RPMI7951 (cell line): ENCODE measurements at places on chromosomes 7 and 10. TPM values are rescaled to one million over a fixed set of nuclear protein-coding genes. Genes with fewer than 3 reads are reported as not detected.

The NKX2-3 gene
- total RNA-seq, result 0.59 TPM in 1 of 2 replicates, not detected in the other

The MDH2 gene
- total RNA-seq, result 84.1 and 97.4 TPM in 2 replicates

The NUTM2A gene
- total RNA-seq, result not detected in 2 replicates

The GIMAP6 gene
- 0.48 TPM in 1 of 2 replicates, not detected in the other for total RNA-seq

The RPP38 gene
- total RNA-seq, result 17.1 and 20.5 TPM in 2 replicates

The DRGX gene
- not detected in 2 replicates for total RNA-seq

The NPY4R2 gene
- total RNA-seq, result 0.10 TPM in 1 of 2 replicates, not detected in the other

The SLC29A3 gene
- total RNA-seq, result 0.39 and 1.2 TPM in 2 replicates

The CDH23 gene
- total RNA-seq, result not detected in 2 replicates

The SFTPA1 gene
- total RNA-seq, result not detected in 2 replicates

The GIMAP4 gene
- total RNA-seq, result not detected in 2 replicates

The NOS3 gene
- total RNA-seq, result 0.12 and 0.39 TPM in 2 replicates

The GTPBP4 gene
- 39.4 and 42.7 TPM in 2 replicates for total RNA-seq

The INSIG1 gene
- total RNA-seq, result 108 and 114 TPM in 2 replicates

The MBL2 gene
- not detected in 2 replicates for total RNA-seq

The PNLIP gene
- total RNA-seq, result not detected in 2 replicates

The CUL2 gene
- total RNA-seq, result 48.9 and 51.9 TPM in 2 replicates

The ZNF727 gene
- not detected in 2 replicates for total RNA-seq

The FGL2 gene
- 0.20 TPM in 1 of 2 replicates, not detected in the other for total RNA-seq

The ADARB2 gene
- total RNA-seq, result not detected in 2 replicates

The VPS26A gene
- total RNA-seq, result 38.5 and 46.7 TPM in 2 replicates

The WNT2 gene
- not detected in 2 replicates for total RNA-seq

The SPDYE5 gene
- not detected in 2 replicates for total RNA-seq

The ACTR3C gene
- 9.7 and 18.1 TPM in 2 replicates for total RNA-seq

The SUN3 gene
- not detected in 2 replicates for total RNA-seq

The CCL24 gene
- not detected in 2 replicates for total RNA-seq

The UPK3B gene
- not detected in 2 replicates for total RNA-seq

The ZEB1 gene
- total RNA-seq, result 82.7 and 99.4 TPM in 2 replicates

The FAM25G gene
- not detected in 2 replicates for total RNA-seq

The CFAP46 gene
- total RNA-seq, result not detected in 2 replicates

The SAP25 gene
- 2.1 TPM in 1 of 2 replicates, not detected in the other for total RNA-seq

The SCRN1 gene
- total RNA-seq, result 112 and 118 TPM in 2 replicates

The HMX2 gene
- 0.10 TPM in 1 of 2 replicates, not detected in the other for total RNA-seq

The JAKMIP3 gene
- not detected in 2 replicates for total RNA-seq

The PAXIP1 gene
- 8.2 and 10.2 TPM in 2 replicates for total RNA-seq

The HOXA7 gene
- 16.4 and 19.7 TPM in 2 replicates for total RNA-seq

The HOXA5 gene
- total RNA-seq, result 4.7 and 5.6 TPM in 2 replicates

The MSMB gene
- total RNA-seq, result not detected in 2 replicates

The EIF4EBP2 gene
- 24.8 and 26.1 TPM in 2 replicates for total RNA-seq

The CYP2W1 gene
- not detected in 2 replicates for total RNA-seq

The TMEM248 gene
- 102 and 120 TPM in 2 replicates for total RNA-seq

The IGF2BP3 gene
- total RNA-seq, result 120 and 145 TPM in 2 replicates

The MRLN gene
- not detected in 2 replicates for total RNA-seq

The ATOH7 gene
- 0.10 TPM in 1 of 2 replicates, not detected in the other for total RNA-seq

The GHRHR gene
- total RNA-seq, result not detected in 2 replicates

The OPN1SW gene
- not detected in 2 replicates for total RNA-seq

The TEX36 gene
- total RNA-seq, result not detected in 2 replicates

The CHCHD2 gene
- 948 and 1,255 TPM in 2 replicates for total RNA-seq

The WDR91 gene
- total RNA-seq, result 8.4 and 8.9 TPM in 2 replicates
